ENCODE measurements at places on chromosomes 16 and 17. TPM values are rescaled to one million over a fixed set of nuclear protein-coding genes. Genes with fewer than 3 reads are reported as not detected.

TBC1D28 gene
- not detected for total RNA-seq

TNP2 gene
- total RNA-seq: not detected

ENPP7 gene
- 5.0 TPM for total RNA-seq

MIS12 gene
- not detected for total RNA-seq

TBC1D3I gene
- not detected for total RNA-seq

CCL16 gene
- total RNA-seq: not detected

RMI2 gene
- total RNA-seq: 3.1 TPM

KIAA0513 gene
- 17.6 TPM for total RNA-seq

HIC1 gene
- 17.1 TPM for total RNA-seq

ALOX12B gene
- not detected for total RNA-seq

GRCh38 chr17:66302761-66303626, 581 bp downstream of the PRKCA start:
- no peaks in the 10 kb centered on the region for H3K27me3 ChIP-seq
- peaks cover 47% of the 10 kb centered on the region for H3K4me1 ChIP-seq
- H3K27ac ChIP-seq: peak overlapping the region; percentile 89

- DNase-seq: no peak
- peak overlapping the region; percentile 84 for H3K27ac ChIP-seq
- no peaks in the 10 kb centered on the region for H3K27me3 ChIP-seq
- no peaks in the 10 kb centered on the region for H3K36me3 ChIP-seq
These were observed 7.2 kb upstream of the G6PC1 start for GRCh38 chr17:42893359-42893758.

DNA sequence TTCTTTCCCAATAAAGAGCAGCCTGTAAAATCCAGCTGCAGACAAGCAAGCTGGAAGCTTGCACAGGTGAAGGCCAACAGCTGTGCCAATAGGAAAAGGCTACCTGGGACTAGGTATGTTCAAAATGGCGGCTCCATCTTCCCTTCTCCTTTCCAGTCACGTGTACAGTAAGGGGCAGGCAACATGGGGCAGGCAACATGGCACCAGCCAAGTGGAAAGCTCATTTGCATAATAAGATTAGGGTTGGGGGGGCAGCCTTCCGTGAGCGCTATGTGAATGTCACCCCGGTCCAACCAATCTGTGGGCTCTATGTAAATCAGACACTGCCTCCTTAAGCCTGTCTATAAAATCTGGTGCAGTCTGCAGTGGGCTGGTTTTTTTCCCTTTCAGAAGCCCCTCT, 31.3 kb downstream of the TVP23A start:
- no peaks in the 10 kb centered on the region for H3K36me3 ChIP-seq
- no peaks in the 10 kb centered on the region for H3K27me3 ChIP-seq

DNA sequence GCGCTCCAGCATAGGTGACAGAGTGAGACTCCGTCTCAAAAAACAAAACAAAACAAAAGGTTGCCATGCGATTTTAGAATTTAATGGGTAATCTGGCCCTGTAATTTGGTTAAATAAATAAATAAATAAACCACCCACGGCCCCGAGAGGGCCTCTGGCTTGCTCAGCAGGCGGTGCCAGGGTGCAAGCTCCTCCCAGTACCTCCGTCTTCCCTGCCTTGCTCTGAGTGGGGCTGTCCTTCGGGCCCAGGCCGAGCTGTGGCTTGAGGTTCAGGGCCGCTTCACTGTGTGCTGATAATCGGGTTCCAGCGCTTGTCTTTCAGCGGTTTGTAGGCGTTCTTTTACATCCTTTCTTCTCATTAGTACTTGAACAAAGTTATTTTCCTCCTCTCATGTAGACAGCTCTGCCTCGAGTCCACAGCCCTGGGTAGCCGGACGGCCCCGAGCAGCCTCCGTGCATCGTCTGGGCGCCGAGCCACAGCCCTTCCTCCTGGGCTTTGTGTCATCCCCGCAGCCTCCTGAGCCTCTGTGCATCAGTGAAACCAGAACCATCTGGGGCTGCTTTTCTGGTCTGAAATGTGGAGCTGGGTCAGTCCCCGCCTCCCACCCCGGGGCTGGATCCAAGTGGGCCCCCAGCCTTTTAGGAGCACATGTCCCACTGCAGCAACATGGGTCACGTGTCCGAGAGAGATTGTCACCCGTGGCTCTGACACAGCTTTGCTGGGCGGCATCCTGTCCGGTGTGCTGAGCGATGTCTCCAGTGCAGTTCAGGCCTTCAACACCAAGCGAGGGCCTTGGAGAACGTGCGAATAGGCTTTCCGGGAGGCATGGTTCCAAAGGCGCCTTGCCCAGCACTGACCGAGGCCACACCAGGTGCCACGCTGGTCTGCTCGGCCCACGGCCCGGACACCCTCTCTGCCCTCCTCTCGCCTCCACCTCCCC, 157.4 kb upstream of the CHMP6 start:
- H3K4me1 ChIP-seq: peaks cover 14% of the 10 kb centered on the region
- no peak overlapping the region for H3K4me3 ChIP-seq
- DNase-seq: no peak
- H3K36me3 ChIP-seq: peaks cover 22% of the 10 kb centered on the region
- H3K27ac ChIP-seq: peak overlapping the region; percentile 91

DNA sequence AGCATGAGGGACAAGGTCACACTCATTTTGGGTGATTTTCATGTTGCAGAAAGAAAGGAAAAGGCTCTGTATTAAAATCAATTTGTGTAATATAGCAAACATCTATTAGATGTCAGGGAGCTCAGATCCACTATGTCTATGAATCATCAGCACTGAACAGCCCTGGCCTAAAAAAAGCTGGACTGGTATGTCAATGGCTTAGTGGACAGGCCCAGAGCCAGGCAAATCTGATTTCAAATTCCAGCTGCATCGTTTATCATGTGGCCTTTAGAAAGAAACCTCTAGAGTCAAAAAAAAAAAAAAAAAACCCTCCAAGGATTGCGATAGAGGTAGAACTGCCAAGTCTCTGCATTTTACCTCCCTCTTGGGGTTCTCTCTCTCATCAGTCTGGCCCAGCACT, 5.4 kb downstream of the GAS7 start:
- no peaks in the 10 kb centered on the region for H3K36me3 ChIP-seq
- H3K27ac ChIP-seq: no peak overlapping the region
- no peak for DNase-seq
- peaks cover 7% of the 10 kb centered on the region for H3K27me3 ChIP-seq
- no peak overlapping the region for H3K4me3 ChIP-seq
- peaks cover 13% of the 10 kb centered on the region for H3K4me1 ChIP-seq

DNA sequence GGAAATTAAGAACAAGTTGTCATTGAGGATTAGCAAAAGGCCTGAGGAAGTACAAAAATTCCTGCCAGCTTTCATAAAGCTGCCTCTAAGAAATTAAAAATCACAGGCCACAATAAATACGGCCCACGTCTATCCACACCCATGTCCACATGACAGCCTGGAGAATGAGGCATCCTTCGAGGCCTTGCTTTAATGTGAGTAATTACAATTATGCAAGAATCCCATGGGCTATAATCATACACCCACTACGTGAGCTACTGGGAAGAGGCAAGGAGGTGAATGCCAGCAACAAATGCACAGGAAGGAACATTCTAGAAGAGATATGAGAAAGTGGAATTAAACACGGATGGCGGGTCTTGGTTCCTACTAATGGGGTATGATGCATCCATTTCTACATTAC, 65.4 kb upstream of the ZFHX3 start:
- DNase-seq: no peak
- H3K36me3 ChIP-seq: no peaks in the 10 kb centered on the region
- H3K27ac ChIP-seq: no peak overlapping the region
- no peaks in the 10 kb centered on the region for H3K27me3 ChIP-seq
- no peaks in the 10 kb centered on the region for H3K4me1 ChIP-seq

GRCh38 chr17:54992797-54993639, 24.5 kb downstream of the STXBP4 start:
- no peak overlapping the region for H3K27ac ChIP-seq
- no peaks in the 10 kb centered on the region for H3K36me3 ChIP-seq
- H3K27me3 ChIP-seq: no peaks in the 10 kb centered on the region
- no peak overlapping the region for H3K4me3 ChIP-seq

DNA sequence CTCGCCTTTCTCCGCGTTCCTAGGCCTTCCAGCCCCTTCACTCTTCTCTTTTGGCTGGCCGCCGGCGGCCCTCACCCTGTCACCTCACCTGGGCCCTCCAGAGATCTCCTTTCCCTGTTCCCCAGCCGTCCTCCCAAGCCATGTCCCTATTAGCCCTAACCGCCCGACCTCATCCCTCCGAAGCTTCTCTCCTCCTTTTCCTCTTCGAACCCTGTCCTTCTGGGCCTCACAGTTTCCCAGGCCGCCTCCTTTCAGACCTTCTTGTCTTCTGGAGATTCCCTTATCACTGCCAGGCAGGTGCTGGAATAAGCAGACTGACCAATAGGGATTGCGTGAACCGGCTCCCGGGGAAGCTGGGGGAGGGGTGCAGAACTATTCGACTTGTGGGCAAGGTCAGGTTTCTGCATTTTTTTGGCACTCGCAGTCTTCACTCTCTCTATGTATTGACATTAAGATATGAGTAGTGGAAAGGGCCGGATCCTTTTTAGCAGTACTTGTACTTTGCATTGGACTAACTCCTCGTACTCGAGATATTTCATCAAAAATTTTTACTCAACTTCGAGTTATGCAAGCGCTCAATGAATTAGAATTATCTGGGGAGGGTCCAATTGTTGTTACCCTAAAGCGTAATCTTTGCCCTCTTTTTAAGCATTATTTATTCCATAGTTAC, 690 bp downstream of the RHOT1 start:
- no peaks in the 10 kb centered on the region for H3K27me3 ChIP-seq
- peak overlapping the region; percentile 99 for H3K4me3 ChIP-seq
- peak; percentile 88 for DNase-seq
- no peaks in the 10 kb centered on the region for H3K36me3 ChIP-seq
- peaks cover 19% of the 10 kb centered on the region for H3K4me1 ChIP-seq

- H3K36me3 ChIP-seq: peaks cover 2% of the 10 kb centered on the region
- H3K27ac ChIP-seq: peak overlapping the region; percentile 92
- DNase-seq: peak; percentile 64
- H3K4me3 ChIP-seq: peak overlapping the region; percentile 73
These were observed 629 bp upstream of the RNF135 start for GRCh38 chr17:30969989-30970830.

DNA sequence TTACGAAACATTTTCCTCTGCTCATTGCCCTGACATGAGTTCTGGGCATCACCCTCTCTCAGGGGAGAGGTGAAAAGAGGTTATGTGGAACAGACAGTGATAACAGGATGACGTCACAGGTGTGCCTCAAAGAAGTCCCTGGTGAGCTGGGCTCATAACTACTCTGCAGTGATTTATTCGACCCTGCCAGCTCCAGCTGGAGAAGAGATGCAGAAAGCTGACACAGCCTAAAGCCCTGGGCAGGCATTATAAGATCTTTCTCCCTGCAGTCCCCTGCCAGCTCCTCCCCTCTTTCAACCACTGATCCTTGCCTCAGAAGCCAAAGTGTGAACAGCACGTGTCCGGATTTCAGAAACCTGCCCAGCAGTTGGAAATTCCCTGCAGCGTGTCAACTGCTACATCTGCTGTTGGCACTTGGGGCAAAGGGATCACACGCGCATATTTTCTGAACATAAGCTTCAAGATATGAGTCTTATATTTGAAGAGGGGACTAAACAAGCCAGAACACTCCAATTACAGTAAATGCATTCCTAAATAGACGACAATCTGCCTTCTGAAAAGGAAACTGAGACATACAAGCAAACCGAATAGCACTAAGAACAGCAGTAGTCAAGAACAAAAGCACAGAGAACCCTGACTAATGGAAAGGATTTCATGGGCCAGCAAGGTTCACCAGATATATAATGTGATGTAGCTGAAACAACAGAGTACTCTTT, 80.5 kb downstream of the SMG6 start:
- no peak overlapping the region for H3K4me3 ChIP-seq
- peaks cover 20% of the 10 kb centered on the region for H3K4me1 ChIP-seq
- no peaks in the 10 kb centered on the region for H3K36me3 ChIP-seq
- H3K27me3 ChIP-seq: no peaks in the 10 kb centered on the region
- H3K27ac ChIP-seq: peak overlapping the region; percentile 70
- DNase-seq: peak; percentile 72

GRCh38 chr16:386641-387156, 4.9 kb upstream of the PGAP6 start:
- no peak overlapping the region for H3K27ac ChIP-seq
- H3K4me1 ChIP-seq: peaks cover 24% of the 10 kb centered on the region
- no peaks in the 10 kb centered on the region for H3K27me3 ChIP-seq
- H3K36me3 ChIP-seq: no peaks in the 10 kb centered on the region
- no peak overlapping the region for H3K4me3 ChIP-seq
- no peak for DNase-seq

- no peak overlapping the region for H3K4me3 ChIP-seq
- H3K4me1 ChIP-seq: no peaks in the 10 kb centered on the region
- H3K36me3 ChIP-seq: no peaks in the 10 kb centered on the region
- H3K27ac ChIP-seq: no peak overlapping the region
- no peaks in the 10 kb centered on the region for H3K27me3 ChIP-seq
These were observed 204.5 kb downstream of the SALL1 start for GRCh38 chr16:50946606-50947005.

DNA sequence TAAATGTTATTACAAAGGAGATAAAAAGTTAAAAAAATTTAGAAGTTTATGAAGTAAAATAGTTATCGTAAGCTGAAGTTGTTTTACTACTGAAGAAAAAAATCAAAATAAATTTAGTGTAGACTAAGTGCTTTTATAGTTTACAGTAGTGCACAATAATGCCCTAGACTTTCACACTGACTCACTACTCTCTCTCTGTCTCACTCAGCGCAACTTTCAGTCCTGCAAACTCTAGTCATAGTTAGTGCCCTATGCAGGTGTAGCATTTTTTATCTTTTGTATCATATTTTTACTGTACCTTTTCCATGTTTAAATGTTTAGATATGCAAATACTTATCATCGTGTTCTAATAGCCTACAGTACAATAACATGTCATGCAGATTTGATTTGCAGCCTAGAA, 17.7 kb upstream of the TOM1L1 start:
- no peaks in the 10 kb centered on the region for H3K27me3 ChIP-seq
- no peak overlapping the region for H3K27ac ChIP-seq
- DNase-seq: no peak
- H3K4me3 ChIP-seq: no peak overlapping the region
- H3K4me1 ChIP-seq: no peaks in the 10 kb centered on the region
- no peaks in the 10 kb centered on the region for H3K36me3 ChIP-seq

- H3K27ac ChIP-seq: peak overlapping the region; percentile 78
- no peaks in the 10 kb centered on the region for H3K27me3 ChIP-seq
- H3K36me3 ChIP-seq: no peaks in the 10 kb centered on the region
- H3K4me1 ChIP-seq: peaks cover 10% of the 10 kb centered on the region
These were observed 1.0 kb upstream of the NLRC5 start for GRCh38 chr16:56988161-56988947.

- no peak for DNase-seq
- H3K27me3 ChIP-seq: no peaks in the 10 kb centered on the region
- H3K36me3 ChIP-seq: peaks cover 34% of the 10 kb centered on the region
- peak overlapping the region; percentile 90 for H3K4me3 ChIP-seq
- H3K4me1 ChIP-seq: peaks cover 57% of the 10 kb centered on the region
These were observed 2.0 kb downstream of the MARF1 start for GRCh38 chr16:15640966-15641365.

- H3K4me3 ChIP-seq: peak overlapping the region; percentile 90
- peak; percentile 64 for DNase-seq
- H3K4me1 ChIP-seq: peaks cover 29% of the 10 kb centered on the region
- no peaks in the 10 kb centered on the region for H3K36me3 ChIP-seq
- peak overlapping the region; percentile 87 for H3K27ac ChIP-seq
- no peaks in the 10 kb centered on the region for H3K27me3 ChIP-seq
These were observed 580 bp downstream of the TANC2 start for GRCh38 chr17:62966426-62967204.

- peaks cover 40% of the 10 kb centered on the region for H3K4me1 ChIP-seq
- no peaks in the 10 kb centered on the region for H3K27me3 ChIP-seq
- H3K4me3 ChIP-seq: peak overlapping the region; percentile 86
- peak; percentile 10 for DNase-seq
- H3K27ac ChIP-seq: peak overlapping the region; percentile 93
These were observed 843 bp downstream of the ZNF174 start for GRCh38 chr16:3401719-3402397.

- H3K4me3 ChIP-seq: no peak overlapping the region
- peak; percentile 64 for DNase-seq
- no peaks in the 10 kb centered on the region for H3K36me3 ChIP-seq
- peak overlapping the region; percentile 71 for H3K27ac ChIP-seq
- peaks cover 7% of the 10 kb centered on the region for H3K4me1 ChIP-seq
These were observed 223.7 kb upstream of the AXIN2 start for GRCh38 chr17:65785109-65785508.

Measured in stomach (tissue), 19 donors.